ENCODE measurements at places on chromosomes 11 and 22.
A peak's percentile ranks its signal among the peaks of the same experiment; 100 is the strongest.

- DNase-seq: no peak
These were observed 65.1 kb downstream of the PARVG start for GRCh38 chr22:44245867-44246266.

GRCh38 chr11:129814244-129815014 is 1.2 kb upstream of the TMEM45B start:
- DNase-seq: no peak

DNA sequence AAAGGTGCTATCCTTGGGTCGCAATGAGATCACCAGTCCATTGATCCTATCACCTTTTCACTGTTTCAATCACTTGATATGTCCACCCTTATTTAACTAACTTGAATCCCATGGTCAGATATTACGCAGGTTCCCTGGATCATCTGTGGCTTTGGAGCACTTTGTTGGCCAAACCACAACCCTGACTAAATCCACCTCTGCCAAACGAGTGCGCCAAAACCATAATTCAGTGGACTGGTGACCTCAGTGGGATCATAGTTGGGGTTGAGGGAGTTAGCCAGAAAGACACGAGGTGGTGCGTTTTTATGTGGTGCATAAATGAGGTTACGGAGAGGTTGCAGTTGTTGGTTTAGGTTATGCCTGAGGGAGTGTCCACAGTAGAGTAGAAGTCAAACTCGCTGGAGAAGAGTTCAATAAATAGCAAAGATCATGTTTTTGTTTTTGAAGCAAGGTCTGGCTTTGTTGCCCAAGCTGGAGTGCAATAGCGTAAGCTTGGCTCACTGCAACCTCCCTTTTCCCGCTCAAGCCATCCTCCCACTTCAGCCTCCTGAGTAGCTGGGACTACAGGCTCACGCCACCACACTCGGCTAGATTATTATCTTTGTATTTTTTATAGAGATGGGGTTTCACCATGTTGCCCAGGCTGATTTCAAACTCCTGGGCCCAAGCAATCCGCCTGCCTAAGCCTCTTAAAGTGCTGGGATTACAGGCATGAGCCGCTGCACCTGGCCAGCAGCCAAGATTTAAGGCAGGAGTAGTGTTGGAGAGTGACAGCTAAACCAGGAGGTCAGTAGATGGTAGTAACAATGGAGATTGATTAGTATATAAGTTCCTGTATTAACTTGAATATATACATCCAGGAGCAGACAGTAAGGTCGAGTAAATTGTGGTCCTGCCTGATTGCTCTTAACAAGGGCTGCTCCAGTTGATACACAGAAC is 4.5 kb downstream of the FOXR1 start:
- no peak for DNase-seq

DNA sequence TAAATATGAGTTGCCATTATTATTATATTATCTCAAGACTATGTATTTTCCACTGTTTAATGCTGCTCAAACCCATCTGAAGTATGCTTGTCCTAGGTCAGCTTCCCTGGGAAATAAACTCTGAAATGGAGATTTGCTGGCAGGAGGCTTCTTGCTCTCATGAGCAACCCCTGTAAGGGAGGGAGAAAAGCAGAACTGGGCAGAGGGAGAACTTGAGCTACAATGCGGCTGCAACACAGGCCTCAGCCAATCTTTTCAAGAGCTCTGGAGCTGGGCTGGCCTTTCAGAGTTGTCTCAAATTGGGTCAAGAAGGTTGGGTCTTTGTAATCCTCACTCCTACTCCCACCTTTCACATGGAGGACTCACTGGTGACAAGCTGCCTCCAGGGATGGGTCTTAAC is 412.6 kb downstream of the TENM4 start:
- DNase-seq: no peak

DNA sequence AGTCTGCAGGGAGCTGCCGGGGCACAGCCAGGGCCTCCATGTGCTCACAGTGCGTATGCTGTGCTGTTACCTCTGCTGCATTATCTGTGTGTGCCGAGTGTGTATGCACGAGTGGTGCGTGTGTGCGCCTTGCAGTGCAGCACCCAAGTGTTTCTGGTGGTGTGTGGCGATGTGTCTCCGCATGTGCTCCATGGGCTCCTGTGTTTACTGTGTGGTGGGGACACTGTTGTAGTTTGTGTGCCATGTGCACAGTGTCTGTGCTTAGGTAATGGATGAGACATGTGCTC is 31.4 kb downstream of the KCNC1 start:
- no peak for DNase-seq

GRCh38 chr11:34632105-34632791 is 11.4 kb downstream of the EHF start:
- no peak for DNase-seq

DNA sequence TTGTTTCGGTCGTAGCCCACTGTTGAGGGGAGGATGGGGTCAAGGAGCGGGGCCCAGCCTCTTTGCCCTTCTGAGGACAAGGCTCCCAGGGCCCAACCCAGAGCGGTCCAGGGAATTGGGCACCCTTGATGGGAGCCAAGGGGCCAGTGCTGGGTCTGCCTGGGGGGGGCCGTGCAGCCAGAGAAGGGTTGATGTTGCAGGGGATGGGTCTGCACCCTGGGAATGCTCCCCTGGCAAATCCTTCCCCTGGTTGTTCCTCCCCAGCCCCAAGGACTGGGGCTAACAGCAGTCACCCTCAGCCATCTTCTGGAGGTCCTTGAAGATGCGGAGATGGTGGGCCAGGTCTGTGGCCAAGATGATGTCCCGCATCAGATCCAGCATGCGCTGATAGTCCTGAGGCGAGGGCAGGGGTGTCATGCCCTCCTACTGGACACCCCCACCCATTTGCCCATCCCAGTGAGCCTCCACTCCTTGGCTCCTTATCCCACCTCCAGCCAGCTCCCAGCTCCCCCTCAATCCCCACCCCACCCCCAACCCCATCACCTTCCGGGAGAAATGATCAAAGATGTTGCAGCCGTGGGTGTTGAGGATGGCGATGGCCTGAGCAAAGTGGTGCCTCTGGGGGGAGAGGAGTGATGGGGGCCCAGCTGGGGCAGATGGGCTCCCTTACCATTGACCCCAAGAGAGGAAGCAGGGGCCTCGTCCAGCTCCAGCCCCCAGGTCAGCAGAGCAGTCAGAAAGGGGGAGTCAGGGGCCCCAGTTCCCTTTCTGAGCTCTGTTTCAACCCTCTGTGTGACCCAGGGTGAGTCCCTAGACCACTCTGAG is 95.0 kb downstream of the PDE2A start:
- DNase-seq: peak; percentile 39

- DNase-seq: peak; percentile 26
These were observed 53.2 kb upstream of the SHANK2 start for GRCh38 chr11:71305451-71306125.

GRCh38 chr11:59766542-59767224 is 11.5 kb downstream of the STX3 start:
- DNase-seq: no peak

- no peak for DNase-seq
These were observed 51.7 kb upstream of the NUP160 start for GRCh38 chr11:47899801-47900200.

DNA sequence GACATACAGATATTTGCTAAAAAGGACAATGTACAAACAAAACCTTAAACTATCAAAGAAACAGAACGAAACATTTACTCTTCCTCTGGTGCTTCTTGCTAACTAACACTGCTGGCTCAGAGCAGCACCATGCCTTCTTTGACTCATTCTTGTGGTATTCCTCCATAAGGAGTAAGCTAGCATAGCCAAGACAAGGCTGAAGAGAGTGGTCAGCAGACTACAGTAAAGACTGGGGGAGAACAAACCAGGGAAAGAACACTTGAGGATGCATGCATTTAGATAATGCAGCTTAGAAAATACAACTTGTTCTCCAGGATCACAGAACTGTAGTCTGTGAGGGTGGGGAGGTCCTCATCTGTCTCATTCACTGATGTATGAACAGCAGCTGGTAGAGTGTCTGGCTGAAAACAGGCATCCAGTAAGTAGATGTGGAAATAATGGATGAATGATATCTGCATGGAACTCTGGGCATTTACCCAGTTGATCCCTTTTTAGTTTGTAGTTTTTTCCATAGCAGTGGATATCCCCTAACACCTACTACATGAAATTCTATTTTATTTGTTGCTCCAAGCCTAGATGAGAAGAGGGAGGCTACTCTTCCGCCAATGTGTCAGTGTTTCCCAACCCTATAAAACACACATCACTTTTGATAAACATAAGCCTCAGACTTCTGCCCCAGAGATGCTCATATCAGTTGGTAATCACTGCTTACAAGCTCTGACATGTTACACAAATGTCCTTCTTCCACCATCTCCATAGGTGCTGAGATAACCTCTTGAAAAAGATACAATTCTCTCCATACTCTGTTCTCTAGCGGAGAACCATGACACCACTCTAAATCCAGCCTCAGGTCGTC is 7.3 kb downstream of the SNX19 start:
- DNase-seq: no peak

DNA sequence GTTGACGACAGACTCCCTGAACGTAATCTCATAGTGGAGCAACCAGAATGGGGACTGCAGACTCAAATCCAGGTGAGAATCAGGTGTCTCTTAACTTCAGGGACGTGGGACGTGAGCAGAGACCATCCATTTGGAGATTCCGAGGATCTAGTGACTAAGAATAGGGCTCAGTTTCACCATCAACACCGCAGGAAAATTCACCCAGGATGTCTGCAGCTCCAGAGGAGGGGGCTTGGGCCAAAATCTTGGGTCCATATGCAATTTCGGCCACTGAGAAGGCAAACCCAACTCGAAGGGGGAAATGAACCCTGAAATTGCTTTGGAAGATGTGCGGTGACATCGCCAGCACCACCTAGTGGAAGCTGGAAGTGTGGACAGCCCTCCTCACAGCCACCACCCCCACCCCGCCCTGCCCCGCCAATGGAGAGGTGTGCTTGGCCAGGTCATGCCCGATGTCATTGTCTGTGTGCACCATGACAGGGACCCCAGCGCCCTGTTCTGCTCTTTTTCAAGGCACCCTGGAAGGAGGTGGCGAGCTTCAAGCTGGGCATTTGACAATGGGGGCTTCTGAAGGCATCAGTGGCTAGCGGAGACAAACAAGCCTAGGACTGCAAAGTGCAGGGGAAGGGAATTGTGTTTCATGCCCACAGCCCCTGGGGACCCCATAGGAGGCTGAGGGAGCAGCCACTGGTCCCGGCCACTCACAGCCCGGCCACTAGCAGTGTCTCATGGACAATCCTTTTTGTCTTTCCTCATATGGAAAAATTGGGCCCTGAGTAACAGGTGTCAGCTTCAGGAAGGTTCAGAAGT is 24.8 kb downstream of the APOL1 start:
- DNase-seq: no peak

DNA sequence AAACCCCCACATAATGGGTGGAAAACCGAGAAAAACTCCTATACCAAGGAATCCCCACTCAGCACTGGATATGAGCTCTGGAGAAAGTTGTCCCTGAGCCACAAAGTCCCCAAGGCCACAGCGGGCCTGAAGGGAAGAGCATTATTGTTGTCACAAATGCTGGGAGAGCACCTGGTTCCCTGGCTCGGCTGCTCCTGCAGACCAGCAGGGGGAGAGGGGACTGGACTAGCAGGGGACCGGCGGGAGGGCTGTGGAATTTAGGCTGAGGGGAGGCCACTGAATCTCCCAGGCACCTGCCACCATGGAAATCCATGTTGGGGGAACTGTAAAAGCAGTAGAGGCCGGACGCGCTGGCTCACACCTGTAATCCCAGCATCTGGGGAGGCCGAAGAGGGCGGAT is 7.0 kb downstream of the PC start:
- no peak for DNase-seq

DNA sequence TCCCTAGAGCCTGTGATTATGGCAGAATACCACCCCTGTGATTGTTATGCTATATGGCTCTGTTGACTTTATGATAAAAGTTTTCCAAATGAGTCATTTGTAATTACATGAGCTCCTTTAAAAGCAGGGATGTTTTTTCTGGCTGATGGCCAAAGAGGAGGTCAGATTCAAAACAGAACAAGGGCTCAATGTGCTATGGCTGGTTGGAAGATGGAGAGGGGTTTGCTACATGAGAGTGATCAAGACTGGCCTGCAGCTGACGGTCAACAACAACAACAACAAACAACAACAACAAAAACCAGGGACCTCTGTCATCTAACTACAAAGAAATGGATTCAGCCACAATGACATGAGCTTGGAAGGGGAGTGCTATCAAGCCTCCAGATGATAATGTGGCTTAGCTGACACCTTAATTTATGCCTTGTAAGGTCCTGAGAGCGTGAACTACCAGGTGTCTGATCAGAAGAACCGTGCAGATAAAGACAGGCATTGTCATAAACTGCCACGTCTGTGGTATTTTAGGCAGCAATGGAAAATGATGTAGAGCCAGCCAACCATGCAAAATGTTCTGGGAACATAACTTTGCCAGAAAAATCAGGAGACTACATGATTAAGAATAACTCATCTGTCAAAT is 47.2 kb downstream of the PIWIL3 start:
- no peak for DNase-seq

- no peak for DNase-seq
These were observed 16.4 kb upstream of the FLRT1 start for GRCh38 chr11:64019106-64020037.

DNA sequence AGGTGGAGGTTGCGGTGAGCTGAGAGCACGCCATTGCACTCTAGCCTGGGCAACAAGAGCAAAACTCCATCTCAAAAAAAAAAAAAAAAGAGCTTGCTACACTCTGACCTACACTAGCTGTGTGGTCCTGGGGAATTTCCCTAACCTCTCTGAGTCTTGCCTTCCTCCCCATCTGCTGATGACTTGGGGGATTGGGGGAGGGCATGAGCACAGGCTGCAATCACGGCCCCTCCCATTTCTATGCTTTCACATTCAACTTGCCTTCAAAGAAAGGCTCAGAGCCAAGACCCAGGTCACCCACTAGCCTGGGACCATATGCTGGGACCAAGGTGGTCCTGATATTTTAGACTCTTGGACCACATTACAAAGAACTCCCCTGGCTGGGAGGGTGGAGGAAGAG is 39.8 kb upstream of the TEF start:
- DNase-seq: peak; percentile 73

DNA sequence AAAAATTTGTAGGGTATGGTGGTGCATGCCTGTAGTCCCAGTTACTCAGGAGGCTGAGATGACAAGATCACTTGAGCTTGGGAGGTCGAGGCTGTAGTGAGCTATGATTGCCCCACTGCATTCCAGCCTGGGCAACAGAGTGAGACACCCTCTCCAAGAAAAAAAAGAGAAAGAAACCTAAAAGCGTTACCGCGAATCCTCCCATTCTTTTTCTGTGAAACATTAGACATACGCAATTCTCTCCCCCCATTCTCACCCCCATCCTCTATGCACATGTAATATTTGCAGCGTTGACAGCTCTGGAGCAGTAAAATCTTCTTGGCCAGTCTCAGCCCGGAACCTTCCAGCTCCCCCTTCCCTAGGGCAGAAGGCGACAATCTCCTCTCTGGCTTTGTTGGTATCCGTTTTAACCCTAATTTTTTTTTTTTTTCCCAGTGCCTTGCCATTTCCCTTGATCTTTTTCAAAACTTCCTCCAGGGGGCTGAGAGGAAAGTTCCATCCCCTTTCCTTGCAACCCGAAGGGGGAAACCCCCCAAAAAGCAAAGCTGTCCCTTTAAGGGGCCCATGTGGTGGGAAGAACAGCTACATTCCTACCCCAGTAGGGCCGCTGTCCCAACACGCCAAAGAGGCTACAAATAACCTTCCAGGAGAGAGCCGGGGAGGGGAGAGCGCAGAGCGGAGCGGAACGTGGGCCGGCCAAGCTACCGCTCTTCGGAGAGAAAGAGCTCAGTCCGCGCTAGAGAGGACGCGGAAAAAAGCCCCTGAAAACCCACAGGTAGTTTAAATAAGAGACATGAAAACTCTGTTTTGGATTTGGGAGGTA is 1.9 kb downstream of the LRP4 start:
- DNase-seq: no peak

GRCh38 chr11:35313066-35313759 is 106.1 kb downstream of the SLC1A2 start:
- DNase-seq: no peak

GRCh38 chr22:41445129-41446056 is 1.2 kb downstream of the TOB2 start:
- DNase-seq: no peak

All from natural killer cell treated with Interleukin-12 subunit alpha and Interleukin-12 subunit beta and Interleukin-15 and Interleukin-18, amount 100 ng/mL, for 72 hours (primary cell).